ENCODE measurements at places on chromosomes 6 and 20. TPM values are rescaled to one million over a fixed set of nuclear protein-coding genes. Genes with fewer than 3 reads are reported as not detected.

Gene CRIP3
- 0.79 TPM for total RNA-seq

Gene OLIG3
- total RNA-seq = not detected

GRCh38 chr6:122014961-122015360 is 384.5 kb upstream of the HSF2 start:
- no peak for DNase-seq
- no peaks in the 10 kb centered on the region for H3K36me3 ChIP-seq
- no peaks in the 10 kb centered on the region for H3K27me3 ChIP-seq
- no peak overlapping the region for H3K27ac ChIP-seq
- no peaks in the 10 kb centered on the region for H3K4me1 ChIP-seq
- H3K4me3 ChIP-seq = no peak overlapping the region

DNA sequence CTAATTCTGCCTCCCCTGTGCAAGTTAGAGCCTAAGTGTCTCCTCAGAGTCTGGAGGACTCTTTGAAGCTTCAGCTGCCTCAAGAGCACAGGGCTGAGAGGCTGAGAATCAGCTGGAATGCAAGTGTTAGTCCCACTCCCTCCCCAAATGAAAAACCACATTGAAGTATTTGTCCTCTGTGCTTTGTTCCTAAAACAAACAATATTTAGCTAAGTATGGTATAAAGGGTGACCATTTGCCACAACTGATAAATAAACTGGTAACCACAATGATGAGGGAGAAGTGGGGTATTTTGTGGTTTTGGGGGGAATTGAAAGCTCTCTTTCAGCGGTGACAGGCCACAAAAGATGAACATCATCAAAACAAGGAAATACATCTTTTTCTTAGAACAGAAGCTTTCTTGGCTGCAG is 91.7 kb upstream of the HDDC2 start:
- peaks cover 11% of the 10 kb centered on the region for H3K27me3 ChIP-seq
- H3K4me1 ChIP-seq = peaks cover 8% of the 10 kb centered on the region
- H3K36me3 ChIP-seq = no peaks in the 10 kb centered on the region
- no peak for DNase-seq
- H3K27ac ChIP-seq = no peak overlapping the region
- peak overlapping the region; percentile 22 for H3K4me3 ChIP-seq

Gene FAXC
- total RNA-seq = not detected

DNA sequence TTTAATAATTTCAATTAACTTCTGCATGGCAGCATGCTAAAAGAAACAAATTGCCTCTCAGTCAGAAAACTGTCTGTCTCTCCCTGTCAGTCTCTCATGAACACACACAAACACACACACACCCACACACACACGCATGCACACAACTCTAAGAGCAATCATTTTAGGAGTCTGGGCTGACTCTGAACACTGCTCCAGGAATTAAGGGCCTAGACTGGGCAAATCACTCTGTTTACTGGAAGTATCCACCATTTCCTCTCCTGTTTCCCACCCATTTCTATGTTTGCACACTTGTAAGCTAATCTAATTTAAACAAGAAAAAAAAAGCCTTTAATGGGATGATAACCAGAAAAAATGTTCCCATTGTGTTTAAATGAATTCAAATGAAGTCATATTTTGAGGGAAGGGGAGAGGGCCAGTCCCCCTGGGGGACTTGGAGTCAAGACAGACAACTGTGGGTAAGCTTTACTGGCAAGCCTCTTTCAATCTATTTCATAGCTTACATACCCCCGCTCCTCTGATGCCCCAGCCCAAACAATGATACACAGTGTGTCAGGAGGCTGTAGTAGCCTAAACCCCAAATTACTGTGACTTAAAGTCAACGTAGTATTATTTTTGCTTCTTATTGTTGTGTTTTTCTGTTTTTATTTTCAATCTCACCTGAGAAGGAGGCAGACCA is 447.8 kb upstream of the FLRT3 start:
- no peaks in the 10 kb centered on the region for H3K4me1 ChIP-seq
- H3K4me3 ChIP-seq = no peak overlapping the region
- no peaks in the 10 kb centered on the region for H3K27me3 ChIP-seq
- H3K36me3 ChIP-seq = no peaks in the 10 kb centered on the region
- no peak for DNase-seq
- no peak overlapping the region for H3K27ac ChIP-seq

GRCh38 chr6:18425218-18425617 is 38.1 kb downstream of the RNF144B start:
- no peak for DNase-seq
- H3K27me3 ChIP-seq = no peaks in the 10 kb centered on the region
- no peaks in the 10 kb centered on the region for H3K36me3 ChIP-seq
- H3K4me1 ChIP-seq = peaks cover 6% of the 10 kb centered on the region
- no peak overlapping the region for H3K4me3 ChIP-seq

DNA sequence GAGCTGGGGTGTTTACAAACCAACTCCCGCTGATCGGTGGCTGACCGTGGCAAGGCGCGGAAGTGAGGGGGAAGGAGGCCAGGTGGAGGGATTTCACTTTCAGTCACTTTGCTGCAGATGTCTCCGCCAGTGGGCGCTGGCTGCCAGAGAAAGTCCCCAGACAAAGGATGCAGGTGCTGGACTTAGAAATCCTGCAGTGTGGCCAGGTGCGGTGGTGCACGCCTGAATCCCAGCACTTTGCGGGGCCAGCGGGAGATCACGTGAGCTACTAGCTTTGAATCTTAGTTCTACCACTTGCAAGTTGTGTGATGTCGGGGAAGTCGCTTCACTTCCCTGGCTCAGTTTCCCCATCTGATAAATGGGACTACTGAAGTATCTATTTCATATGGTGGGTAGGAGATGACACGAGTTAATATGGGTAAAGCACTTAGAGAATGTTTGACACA is 180.4 kb downstream of the ZNF217 start:
- H3K4me1 ChIP-seq = peaks cover 5% of the 10 kb centered on the region
- H3K36me3 ChIP-seq = no peaks in the 10 kb centered on the region
- peak; percentile 83 for DNase-seq
- H3K27me3 ChIP-seq = no peaks in the 10 kb centered on the region
- H3K4me3 ChIP-seq = no peak overlapping the region

Gene PNLDC1
- 0.97 TPM for total RNA-seq

DNA sequence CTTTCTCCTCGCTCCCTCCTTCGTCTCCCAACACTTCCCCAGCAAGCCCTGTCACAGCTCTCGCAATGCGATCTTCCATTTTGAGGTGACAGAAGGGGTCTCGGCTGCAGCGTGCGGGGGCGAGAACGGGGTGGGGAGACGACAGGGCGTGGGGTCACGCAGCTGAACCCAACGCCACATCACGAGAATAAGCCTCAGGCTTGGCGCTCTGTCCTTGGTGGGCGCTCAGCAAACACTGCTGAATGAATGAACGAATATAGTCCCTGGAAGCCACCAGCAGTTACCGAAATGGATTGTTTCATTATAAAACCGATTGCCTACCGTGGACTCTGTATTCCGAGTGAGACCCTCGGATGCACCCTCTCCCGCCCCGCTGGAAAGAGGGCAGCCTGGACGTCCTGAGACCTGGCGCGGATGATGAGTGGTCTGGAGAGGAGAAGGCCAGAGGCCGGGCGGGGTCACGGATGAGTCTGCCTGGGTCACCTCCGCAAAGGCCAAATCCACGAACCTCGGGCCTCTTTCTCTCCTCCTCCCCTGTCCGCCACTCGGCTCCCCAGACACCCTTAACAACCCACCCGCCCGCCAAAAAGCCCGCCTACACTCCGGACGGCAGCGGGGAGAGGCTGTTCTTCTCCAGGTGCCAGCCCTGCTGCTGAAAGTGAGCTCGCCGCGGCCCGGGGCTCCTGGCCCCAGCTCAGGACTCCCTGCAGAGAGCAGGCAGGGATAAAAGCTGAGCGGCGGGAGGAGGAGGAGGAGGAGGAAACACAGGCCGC is 3.7 kb downstream of the NRN1 start:
- H3K27ac ChIP-seq = peak overlapping the region; percentile 72
- peak overlapping the region; percentile 74 for H3K4me3 ChIP-seq
- peaks cover 82% of the 10 kb centered on the region for H3K27me3 ChIP-seq

Gene SYS1
- 24.4 TPM for total RNA-seq

Gene TRIM10
- total RNA-seq = 0.09 TPM

- H3K4me1 ChIP-seq = peaks cover 12% of the 10 kb centered on the region
- DNase-seq = no peak
- H3K36me3 ChIP-seq = no peaks in the 10 kb centered on the region
- no peak overlapping the region for H3K27ac ChIP-seq
Observed at GRCh38 chr6:118784641-118785164, 109.2 kb upstream of the ASF1A start.

DNA sequence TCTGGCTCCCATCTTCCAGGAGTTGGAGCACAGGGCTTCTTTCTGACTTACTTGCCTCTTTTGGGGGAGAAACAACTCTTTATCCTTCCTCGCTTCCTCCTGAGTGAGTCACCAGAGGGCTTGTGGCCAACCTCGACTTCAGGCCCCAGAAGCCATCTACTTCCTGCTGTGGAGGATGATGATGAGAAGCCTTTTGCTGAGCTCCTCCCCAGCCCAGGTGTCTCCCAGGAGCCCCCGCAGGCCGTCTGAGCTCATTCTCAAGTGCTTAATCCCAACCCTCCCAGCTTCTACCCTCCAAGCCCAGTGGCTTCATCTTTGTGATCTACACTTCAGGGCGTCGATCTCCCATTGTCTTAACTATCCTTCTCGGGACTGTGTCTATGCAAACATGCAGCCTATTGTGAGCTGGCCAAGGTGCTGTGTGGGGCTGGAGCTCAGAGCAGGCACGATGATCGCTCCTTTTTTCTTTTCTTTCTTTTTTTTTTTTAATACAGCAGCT is 27.9 kb downstream of the SDCBP2 start:
- H3K27me3 ChIP-seq = no peaks in the 10 kb centered on the region
- no peaks in the 10 kb centered on the region for H3K36me3 ChIP-seq
- peak overlapping the region; percentile 80 for H3K4me3 ChIP-seq
- H3K27ac ChIP-seq = peak overlapping the region; percentile 90
- DNase-seq = peak; percentile 88

DNA sequence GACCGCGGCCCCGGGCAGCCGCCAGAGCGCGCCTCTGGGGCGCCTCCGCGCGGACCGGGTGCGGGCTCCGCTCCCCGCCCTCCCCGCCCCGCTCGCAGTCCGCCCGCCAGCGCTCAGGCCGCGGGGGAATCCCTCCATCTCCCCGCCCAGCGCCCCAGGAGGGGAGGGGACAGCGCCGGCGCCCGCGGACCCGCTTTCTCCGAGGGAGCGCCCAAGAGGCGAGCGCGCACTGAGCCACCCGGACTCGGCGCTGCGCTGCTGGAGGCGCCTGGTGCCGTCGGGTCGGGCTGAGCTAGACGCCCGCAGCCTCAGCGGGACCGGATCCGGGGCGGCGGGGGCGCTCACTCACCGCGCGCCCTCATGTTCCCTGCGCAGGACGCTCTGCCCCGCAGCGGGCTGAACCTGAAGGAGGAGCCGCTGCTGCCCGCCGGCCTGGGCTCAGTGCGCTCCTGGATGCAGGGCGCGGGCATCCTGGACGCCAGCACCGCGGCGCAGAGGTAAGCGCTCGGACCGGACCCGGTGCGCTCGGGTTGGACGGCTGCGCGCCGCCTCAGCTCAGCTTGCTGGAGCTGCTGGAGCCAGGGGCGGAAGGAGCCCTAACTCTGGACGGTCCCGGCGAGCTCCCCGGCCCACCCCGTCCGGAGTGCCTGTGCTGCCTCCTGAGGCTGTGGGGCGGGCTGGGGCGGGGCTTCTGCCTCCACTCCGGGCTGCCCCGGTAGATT is 867 bp downstream of the EBF4 start:
- peak; percentile 87 for DNase-seq
- H3K27me3 ChIP-seq = peaks cover 56% of the 10 kb centered on the region
- H3K27ac ChIP-seq = no peak overlapping the region
- H3K4me1 ChIP-seq = peaks cover 20% of the 10 kb centered on the region

DNA sequence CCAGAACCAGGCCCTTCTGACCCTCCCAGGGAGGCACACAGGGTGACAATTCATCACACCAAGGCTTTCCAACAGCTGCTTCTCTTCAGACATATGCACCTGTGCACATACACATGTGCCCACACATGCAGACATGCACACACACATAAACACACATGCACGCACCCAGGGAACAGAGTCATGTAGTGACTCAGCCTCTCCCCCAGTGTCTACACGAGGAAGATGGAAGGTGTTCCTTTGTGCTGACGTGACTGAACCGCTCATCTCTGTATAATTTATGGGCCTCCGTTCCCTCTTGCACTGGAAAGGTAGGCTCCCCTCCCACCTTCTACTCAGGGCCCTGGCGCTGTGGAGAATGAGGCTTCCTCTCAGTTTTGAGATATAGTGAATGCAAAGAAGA is 23.8 kb upstream of the PLEKHG1 start:
- H3K4me3 ChIP-seq = no peak overlapping the region
- DNase-seq = no peak
- peaks cover 17% of the 10 kb centered on the region for H3K27me3 ChIP-seq
- no peaks in the 10 kb centered on the region for H3K4me1 ChIP-seq
- H3K27ac ChIP-seq = no peak overlapping the region
- H3K36me3 ChIP-seq = no peaks in the 10 kb centered on the region

Gene HLA-DQA1
- 3.6 TPM for total RNA-seq

DNA sequence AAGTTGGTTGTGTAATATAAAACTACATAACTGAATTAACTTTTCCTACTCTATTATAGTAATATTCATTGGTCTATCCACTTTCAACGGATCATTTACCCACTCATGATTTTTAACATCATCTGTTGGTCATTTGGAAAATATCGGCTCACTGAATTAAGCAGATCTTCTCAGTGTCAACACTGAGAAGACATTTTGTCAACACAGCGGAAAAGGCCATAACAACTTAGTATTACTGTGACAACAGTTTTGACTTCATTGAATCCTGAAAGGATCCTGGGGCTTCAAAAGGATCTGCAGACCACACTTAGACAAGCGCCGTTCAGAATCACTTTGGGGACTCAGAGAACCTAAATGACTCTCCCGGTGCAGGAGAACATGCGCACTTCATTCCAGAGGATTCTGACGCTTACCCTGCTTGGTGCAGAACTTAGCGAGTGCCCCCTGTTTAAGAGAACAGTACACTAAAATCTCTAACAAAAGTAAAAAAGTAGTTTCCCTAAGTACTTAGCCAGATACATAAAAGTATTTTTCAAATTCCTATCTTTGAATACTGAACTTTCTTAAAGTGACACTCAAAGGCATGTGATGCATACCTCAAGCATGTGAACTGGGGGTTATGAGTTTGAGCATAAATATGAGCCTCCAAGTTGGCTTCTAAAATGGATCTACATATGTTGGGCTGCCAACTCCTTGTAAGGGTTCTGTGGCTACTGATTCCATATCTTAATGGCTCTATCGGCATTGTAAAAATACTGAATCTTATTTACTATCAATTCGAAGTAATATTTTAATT is 4.0 kb downstream of the ZBTB2 start:
- H3K36me3 ChIP-seq = peaks cover 28% of the 10 kb centered on the region
- H3K4me1 ChIP-seq = peaks cover 39% of the 10 kb centered on the region
- no peak overlapping the region for H3K4me3 ChIP-seq
- H3K27ac ChIP-seq = peak overlapping the region; percentile 43

Gene GPR6
- total RNA-seq = not detected
